Thyroid gland (tissue), 4 donors: ENCODE measurements at places on chromosomes 5 and 9. TPM values are rescaled to one million over a fixed set of nuclear protein-coding genes. Genes with fewer than 3 reads are reported as not detected.
A peak's percentile ranks its signal among the peaks of the same experiment; 100 is the strongest.

- H3K36me3 ChIP-seq: no peaks in the 10 kb centered on the region
- DNase-seq: peak; percentile 73
- H3K27ac ChIP-seq: peak overlapping the region; percentile 62
Measured at GRCh38 chr9:33101104-33101951, 24.9 kb upstream of the SMU1 start.

- H3K36me3 ChIP-seq: no peaks in the 10 kb centered on the region
- H3K27ac ChIP-seq: no peak overlapping the region
- H3K4me3 ChIP-seq: no peak overlapping the region
- H3K27me3 ChIP-seq: no peaks in the 10 kb centered on the region
- no peak for DNase-seq
Measured at GRCh38 chr5:172670005-172670402, 28.9 kb downstream of the NEURL1B start.

GRCh38 chr9:86282979-86283535 lies 719 bp upstream of the ISCA1 start:
- peak overlapping the region; percentile 98 for H3K27ac ChIP-seq
- H3K4me3 ChIP-seq: no peak overlapping the region
- peaks cover 28% of the 10 kb centered on the region for H3K4me1 ChIP-seq
- H3K27me3 ChIP-seq: no peaks in the 10 kb centered on the region
- H3K36me3 ChIP-seq: no peaks in the 10 kb centered on the region

DNA sequence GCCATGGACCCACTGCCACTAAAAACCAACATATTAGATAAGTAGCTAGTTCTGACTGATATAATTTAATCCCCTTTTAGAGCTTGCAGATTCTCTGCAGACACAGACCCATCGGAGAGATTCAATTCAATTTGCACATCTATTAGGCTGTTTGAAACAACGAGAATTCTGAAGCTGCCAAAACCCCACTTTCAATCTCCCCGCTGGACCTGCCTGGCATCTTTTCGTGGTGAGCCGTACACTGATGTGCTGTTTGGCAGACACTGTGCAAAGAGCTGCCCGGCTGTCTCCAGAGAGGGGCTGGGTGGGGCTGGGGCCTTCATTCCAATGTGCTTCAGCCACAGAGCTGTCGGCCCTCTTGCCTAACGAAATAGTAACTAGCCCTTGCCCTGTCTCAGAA lies 42.1 kb upstream of the FAM240B start:
- H3K4me3 ChIP-seq: no peak overlapping the region
- no peaks in the 10 kb centered on the region for H3K4me1 ChIP-seq
- no peaks in the 10 kb centered on the region for H3K27me3 ChIP-seq
- H3K36me3 ChIP-seq: no peaks in the 10 kb centered on the region
- no peak for DNase-seq
- H3K27ac ChIP-seq: no peak overlapping the region

DNA sequence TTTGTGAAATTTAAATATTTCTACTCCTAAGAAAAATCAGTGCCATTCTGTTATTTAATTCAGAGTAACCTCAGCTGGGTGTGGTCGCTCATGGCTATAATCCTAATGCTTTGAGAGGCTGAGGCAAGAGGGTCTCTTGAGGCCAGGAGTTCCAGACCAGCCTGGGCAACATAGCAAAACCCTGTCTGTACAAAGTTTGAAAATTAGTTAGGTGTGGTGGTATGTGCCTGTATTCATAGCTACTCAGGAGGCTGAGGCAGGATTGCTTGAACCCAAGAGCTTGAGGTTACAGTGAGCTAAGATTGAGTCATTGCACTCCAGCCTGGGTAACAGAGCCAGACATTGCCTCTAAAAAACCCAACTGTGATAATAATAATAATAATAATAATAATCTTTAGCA lies 44.8 kb upstream of the CNTLN start:
- no peak overlapping the region for H3K27ac ChIP-seq
- no peaks in the 10 kb centered on the region for H3K27me3 ChIP-seq
- H3K36me3 ChIP-seq: no peaks in the 10 kb centered on the region
- no peak for DNase-seq
- H3K4me3 ChIP-seq: no peak overlapping the region

GRCh38 chr5:107869438-107870115 lies 198.8 kb upstream of the EFNA5 start:
- H3K4me1 ChIP-seq: no peaks in the 10 kb centered on the region
- H3K27ac ChIP-seq: no peak overlapping the region
- H3K36me3 ChIP-seq: no peaks in the 10 kb centered on the region
- H3K27me3 ChIP-seq: no peaks in the 10 kb centered on the region
- H3K4me3 ChIP-seq: no peak overlapping the region
- no peak for DNase-seq

DNA sequence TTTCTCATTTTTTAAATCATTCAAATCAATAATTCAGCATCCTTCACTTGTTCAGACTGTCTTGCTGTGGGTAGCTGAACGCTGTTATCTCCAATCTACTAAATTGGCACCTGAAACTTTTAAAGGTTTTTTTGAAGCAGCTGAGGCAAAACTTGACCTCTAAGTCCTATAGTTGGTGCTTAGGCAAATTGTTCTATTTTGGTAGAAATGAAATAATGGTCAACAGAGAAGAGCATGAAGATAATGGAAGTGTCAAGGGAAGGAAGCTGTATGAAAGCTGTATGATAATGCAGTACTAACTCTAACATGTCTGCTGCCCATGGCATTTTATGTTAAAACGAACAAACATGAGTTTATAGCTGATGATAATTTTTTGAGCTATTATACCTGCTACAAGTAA lies 138.0 kb downstream of the GDNF start:
- H3K36me3 ChIP-seq: no peaks in the 10 kb centered on the region
- H3K27ac ChIP-seq: no peak overlapping the region
- no peaks in the 10 kb centered on the region for H3K27me3 ChIP-seq
- DNase-seq: no peak
- H3K4me1 ChIP-seq: no peaks in the 10 kb centered on the region

- no peak overlapping the region for H3K4me3 ChIP-seq
- H3K36me3 ChIP-seq: no peaks in the 10 kb centered on the region
- H3K27ac ChIP-seq: no peak overlapping the region
- no peak for DNase-seq
- H3K4me1 ChIP-seq: no peaks in the 10 kb centered on the region
- no peaks in the 10 kb centered on the region for H3K27me3 ChIP-seq
Measured at GRCh38 chr5:6483880-6484382, 35.3 kb downstream of the UBE2QL1 start.

- H3K27ac ChIP-seq: no peak overlapping the region
- peaks cover 11% of the 10 kb centered on the region for H3K4me1 ChIP-seq
Measured at GRCh38 chr5:33531824-33532223, 91.1 kb downstream of the TARS1 start.

DNA sequence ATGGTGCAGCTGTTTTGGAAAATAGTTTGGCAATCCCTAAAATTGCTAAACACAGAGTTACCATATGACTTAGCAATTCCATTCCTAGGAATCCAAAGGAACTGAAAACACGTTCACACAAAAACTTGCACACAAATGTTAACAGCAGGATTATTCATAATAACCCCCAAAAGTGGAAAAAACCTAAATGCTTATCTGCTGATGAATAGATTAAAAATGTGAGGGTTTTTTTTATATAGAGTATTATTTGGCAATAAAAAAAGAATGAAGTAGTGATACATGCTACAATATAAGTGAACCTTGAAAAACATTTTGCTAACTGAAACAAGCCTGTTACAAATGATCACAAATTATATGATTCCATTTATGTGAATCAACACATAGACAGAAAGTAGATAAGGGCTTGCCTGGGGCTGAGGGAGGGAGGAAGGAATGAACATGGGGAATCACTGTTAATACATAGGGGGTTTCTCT lies 45.1 kb upstream of the TRIO start:
- no peak overlapping the region for H3K27ac ChIP-seq
- H3K27me3 ChIP-seq: no peaks in the 10 kb centered on the region
- H3K36me3 ChIP-seq: no peaks in the 10 kb centered on the region

DNA sequence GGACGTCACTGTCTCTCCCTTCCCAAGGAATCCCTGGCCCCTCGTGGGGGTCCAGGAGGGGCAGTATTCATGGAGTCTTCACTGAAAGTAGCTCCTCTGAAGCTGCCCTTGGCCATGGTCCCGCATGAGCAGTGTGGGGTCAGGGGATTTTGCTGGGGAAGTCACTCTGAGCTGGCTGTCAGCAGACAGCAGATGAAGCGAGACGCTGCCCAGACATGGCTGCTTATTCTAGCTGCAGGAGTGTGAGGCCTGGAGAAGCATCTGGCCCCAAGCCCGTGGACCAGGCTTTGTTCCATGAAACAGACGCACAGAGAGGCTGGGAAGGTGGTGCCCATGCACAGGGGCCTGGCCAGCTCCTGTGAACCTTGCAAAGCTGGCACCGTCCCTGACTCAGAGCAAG lies 21.5 kb upstream of the ASS1 start:
- H3K36me3 ChIP-seq: no peaks in the 10 kb centered on the region
- H3K27me3 ChIP-seq: no peaks in the 10 kb centered on the region
- H3K27ac ChIP-seq: peak overlapping the region; percentile 42
- H3K4me3 ChIP-seq: no peak overlapping the region
- DNase-seq: peak; percentile 94

- H3K27me3 ChIP-seq: no peaks in the 10 kb centered on the region
- H3K27ac ChIP-seq: no peak overlapping the region
- no peaks in the 10 kb centered on the region for H3K36me3 ChIP-seq
- no peaks in the 10 kb centered on the region for H3K4me1 ChIP-seq
Measured at GRCh38 chr5:67338421-67338820, 141.8 kb upstream of the CD180 start.

- no peaks in the 10 kb centered on the region for H3K27me3 ChIP-seq
- H3K27ac ChIP-seq: peak overlapping the region; percentile 51
- peaks cover 19% of the 10 kb centered on the region for H3K4me1 ChIP-seq
- no peak overlapping the region for H3K4me3 ChIP-seq
- no peak for DNase-seq
Measured at GRCh38 chr9:35920051-35920620, 10.8 kb downstream of the SPAAR start.

DNA sequence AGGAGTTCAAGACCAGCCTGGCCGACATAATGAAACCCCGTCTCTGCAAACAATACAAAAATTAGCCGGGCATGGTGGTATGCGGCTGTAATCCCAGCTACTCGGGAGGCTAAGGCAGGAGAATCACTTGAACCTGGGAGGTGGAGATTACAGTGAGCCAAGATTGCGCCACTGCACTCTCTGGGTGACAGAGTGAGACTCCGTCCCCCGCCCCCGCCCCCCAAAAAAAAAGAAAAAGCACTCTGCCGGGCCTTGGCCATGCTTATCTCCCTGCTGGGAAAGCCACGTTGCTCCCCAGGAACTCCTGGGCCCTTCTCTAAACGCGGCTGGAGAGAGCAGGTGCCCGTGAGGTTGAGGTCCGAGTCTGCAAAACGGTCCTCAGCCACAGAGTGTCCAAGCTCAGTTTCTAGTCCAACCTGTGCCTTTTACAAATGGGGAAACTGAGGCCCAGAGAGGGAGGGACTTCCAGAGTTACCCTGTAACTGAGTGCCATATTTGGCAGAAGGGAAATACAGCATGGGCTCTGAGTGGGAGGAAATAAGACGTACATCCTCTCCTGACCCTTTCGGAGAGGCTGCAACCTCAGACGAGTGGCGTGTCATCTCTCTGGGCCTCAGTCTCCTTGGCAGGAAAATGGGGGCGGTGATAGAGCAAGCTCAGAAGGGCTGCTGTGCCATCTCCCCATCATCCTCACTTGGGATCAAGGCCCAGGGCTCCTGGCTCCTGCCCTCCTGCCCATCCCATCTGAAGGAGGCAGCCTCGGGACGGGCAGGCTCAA lies 6.6 kb upstream of the PHYHD1 start:
- no peak for DNase-seq
- no peaks in the 10 kb centered on the region for H3K27me3 ChIP-seq

DNA sequence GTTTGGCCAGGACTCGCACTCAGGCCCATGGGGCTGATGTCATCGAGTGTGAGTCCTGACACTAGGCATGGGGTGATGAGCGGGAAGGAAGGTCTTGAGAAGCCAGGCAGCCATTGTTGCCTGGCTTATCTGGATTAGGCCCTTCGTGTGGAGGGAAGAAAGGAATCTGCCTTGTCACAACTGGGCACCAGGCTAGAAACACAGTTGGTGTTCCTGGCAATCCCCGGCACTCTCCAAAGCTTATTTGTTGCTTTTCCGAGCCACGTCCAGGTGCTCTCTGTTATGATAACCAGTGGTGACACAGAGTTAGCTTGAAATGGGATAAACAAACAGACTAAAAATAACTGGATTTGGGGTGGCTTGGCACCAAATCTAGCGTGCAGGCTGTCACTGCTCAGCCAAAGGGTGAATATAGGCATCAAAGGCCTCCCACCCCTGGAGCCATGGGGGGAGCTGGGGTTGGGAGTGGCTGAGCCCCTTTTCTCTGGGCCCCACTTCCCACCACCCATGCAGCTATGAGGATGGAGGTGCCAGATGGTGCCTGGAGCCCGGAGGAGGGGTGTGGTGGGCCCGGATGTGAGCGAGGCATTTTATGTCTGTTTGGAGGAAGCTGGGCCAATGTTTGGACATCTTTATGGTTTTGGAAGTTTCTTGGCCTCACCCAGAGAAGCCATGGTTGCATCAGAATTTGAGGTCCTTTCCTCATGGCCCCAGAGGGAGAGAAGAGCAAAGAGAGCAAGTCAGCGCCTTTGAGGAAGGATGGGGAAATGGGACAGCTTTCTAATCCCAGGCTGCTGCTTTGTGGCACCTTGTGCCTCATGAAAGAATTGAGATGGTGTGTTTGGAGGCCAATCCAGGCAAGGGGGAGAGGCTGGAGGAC lies 98.0 kb upstream of the PITX1 start:
- DNase-seq: peak; percentile 91
- H3K36me3 ChIP-seq: no peaks in the 10 kb centered on the region
- H3K27ac ChIP-seq: peak overlapping the region; percentile 63

DNA sequence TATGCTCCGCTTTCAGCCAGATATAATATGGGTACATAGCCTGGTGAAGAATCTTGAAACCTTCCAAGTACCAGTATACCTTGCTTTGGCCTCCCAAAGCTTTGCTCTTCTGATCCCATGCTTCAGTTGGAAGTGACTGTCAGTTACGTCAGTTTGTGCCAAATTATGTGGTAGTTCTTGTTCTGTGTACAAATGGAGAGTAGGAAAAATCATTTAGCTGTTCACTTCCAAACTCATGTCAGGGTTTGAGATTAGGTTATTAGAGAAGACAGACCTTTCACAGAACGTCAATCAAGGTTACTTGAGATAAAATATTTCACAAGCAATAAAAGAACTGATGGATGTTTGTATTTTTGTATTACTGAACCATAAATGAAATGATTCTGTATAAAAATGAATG lies 117.2 kb downstream of the NDUFS4 start:
- H3K4me1 ChIP-seq: no peaks in the 10 kb centered on the region
- H3K27ac ChIP-seq: no peak overlapping the region
- H3K27me3 ChIP-seq: no peaks in the 10 kb centered on the region
- no peak for DNase-seq
- no peak overlapping the region for H3K4me3 ChIP-seq

Gene PLPP7
- 2.7 TPM for total RNA-seq

Gene DMRT3
- total RNA-seq: 26.1 TPM

Gene GABRG2
- not detected for total RNA-seq

Gene CCNB1
- 11.3 TPM for total RNA-seq

Gene CDH18
- not detected for total RNA-seq

Gene PRDM9
- not detected for total RNA-seq

Gene SUSD3
- total RNA-seq: 5.8 TPM

Gene OR13J1
- not detected for total RNA-seq

Gene PCDHB3
- total RNA-seq: 0.81 TPM

Gene MOB3B
- 17.6 TPM for total RNA-seq
